ENCODE measurements at places on chromosomes 3 and 15.

DNA sequence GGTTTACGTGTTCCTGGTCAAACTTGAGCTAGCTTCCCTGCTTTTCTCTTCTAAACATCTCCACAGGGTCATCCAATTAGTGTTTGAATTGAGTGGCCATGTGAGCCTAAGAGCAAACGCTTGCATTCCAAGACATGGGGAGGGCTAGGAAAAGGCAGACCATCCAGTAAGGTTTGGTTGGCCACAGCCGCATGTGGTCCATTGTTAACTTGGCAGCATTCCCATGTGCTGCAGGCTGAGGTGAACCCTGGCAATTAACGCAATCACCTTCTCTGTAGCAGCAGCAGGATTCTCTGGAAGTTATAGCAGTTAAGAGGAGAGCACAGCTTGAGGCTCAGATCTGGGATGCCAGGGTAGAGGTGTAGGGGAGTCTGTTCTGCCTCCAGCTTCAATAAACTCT lies 502.2 kb upstream of the LMCD1 start:
- no peak for DNase-seq

DNA sequence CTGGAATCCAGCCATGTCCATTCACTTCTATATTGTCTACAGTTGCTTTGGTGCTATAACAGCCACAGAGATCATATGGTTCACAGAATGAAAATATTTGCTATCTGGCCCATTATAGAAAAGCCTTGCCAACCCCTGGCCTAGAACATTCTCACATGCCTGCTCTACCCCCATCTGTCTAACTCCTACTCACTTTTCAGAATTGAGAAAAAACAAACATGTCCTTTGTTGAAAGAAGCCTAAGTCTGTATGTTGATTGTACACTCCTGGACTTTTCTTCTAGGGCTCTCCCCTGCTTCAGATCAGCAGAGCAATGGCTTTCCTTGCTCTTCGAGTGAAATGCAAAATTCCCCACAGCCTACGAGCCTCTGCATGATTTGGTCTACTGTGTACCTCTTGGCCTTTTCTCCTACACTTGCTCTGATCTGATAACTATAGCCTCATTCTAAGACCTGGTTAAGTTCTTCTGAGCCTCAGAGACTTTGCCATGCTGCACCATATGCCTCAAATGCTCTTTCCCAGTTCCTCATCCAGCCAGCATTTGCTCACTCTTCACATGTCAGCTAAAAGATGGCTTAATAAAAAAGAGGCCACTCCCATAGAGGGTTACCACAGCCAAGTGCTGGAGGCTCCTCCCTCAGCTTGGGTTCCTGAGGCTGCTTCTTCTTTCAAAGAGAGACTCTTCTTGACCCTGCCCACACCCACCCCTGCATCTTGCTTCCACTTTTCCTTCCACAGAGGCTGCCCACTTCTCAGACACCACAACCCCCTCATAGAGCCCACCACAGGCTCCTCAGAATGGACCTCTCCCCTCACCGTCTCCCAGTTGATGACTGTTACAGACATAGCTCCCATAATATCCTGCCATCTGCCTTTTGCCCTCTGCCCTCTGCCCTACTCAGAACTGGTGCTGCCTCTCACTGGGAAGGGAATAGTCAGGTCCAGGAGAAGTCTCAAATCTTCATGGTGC lies 22.9 kb upstream of the DCLK3 start:
- DNase-seq = no peak

DNA sequence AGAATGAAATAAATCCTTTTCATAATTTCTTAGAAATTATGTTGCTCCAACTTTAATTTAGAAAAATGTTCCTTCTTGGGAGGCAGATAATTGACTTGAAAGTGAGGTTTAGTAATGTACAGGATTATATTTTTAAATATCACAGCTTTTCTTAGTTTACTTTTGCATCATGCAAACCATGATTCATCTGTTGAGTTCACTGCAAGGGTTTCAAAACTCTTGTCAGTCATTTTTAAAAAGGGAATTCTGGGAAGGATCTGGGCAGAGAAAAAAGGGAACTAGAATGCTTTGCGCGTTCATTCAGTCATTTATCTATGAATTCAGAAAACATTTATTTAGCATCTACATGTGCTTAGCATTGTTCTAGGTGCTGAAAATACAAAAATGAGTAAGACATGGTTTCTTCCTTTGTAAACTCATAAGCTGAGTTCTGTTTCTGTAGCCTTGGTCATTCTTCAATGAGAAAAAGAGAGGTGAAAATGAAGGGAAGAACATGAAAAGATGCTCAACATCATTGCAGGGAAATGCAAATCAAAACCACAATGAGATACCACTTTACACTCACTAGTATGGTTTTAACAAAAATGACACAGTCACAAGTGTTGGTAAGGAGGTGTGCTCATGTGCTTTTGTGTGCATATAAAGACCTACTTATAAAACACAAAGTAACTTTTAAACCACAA lies 209.1 kb downstream of the NR1D2 start:
- no peak for DNase-seq

DNA sequence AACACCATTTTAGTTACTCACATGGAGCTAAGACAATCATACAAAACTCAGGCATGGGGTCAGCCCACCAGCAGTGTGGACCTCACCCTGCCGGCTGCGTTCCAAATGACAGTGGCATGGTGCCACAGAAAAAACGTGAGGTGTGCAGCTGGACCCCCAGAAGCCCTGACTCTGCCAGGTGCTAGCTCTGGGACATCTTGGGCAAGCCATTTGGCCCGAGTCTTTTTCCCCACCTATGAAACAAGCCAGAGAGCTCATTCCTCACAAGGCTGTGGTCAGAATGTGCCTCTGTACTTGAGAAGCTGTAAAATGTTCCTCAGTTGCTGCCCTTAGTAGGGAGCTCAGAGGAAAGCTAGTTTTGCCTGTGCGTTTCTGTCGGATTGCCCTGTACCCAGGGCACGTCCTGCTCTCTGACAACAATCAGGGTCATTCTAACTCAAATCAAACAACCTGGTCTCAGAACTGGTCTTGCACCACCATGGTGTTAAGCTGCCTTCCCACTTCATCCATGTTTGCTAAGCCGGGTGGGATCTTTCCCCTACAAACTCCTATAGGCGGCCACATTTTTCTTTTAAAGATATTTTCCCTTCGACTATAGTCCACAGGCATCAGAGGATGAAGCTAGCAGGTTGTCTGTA lies 44.9 kb downstream of the LIPC start:
- DNase-seq = no peak

- DNase-seq = no peak
Measured at GRCh38 chr3:53863145-53863544, 16.8 kb downstream of the IL17RB start.

DNA sequence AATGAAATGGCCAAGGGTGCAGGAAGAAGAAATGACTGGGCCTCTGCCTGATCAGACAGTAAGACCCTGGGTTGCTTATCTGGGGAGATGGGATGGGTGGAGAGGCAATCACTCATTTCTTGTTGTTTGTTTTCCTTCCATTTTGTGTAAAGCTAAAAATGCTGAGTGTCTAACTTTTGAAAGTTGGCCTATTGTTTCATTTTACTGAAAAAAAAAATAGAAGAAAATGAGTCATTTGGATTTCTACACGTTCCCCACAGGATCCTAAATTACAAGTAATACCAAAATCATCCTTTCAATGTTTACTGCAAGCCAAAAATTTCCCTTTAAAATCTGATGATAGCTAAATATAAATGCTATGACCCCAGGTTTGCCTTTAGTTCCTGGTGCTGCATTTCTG lies 30.6 kb downstream of the PTX3 start:
- DNase-seq = no peak

GRCh38 chr15:59388670-59389069 lies 16.0 kb upstream of the MYO1E start:
- peak; percentile 39 for DNase-seq

DNA sequence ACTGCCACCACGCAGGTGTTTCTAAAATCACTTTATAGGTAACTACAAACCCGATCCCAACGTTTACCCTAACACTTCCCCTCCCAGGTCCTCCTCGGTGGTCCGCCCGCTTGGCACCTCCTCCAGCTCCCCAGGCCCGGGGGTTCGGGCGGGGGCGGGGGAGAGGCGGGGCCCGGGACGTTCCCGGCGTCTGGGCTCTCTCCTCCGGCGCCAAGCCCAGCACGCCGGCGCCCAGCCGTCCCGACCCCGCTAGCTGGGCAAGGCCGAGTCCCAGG lies 562 bp downstream of the CGGBP1 start:
- DNase-seq = no peak

DNA sequence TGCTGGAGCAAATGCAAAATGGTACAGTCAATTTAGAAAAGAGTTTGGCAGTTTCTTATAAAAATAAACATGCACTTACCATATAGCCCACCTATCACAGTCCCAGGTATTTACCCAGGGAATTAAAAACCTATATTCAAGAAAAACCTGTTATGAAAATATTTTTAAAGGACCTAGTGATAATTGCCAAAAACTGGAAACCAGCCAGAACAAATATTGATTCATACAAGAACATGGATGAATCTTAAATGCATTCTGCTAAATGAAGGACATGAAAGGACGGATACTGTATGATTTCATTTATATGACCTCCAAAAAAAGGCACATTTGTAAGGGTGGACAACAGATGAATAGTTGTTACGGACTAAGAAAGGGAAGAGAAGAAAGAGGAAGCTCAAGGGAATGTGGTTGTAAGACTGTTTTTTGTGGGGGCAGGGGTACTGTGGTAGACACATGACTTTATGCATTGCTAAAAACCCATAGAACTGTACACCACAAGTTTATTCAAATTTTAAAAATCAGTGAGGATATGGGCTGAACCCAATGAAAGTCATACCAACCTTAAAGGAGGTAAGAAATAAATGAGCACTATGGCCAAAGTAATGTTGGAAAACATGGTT lies 61.0 kb downstream of the ZBBX start:
- DNase-seq = no peak

DNA sequence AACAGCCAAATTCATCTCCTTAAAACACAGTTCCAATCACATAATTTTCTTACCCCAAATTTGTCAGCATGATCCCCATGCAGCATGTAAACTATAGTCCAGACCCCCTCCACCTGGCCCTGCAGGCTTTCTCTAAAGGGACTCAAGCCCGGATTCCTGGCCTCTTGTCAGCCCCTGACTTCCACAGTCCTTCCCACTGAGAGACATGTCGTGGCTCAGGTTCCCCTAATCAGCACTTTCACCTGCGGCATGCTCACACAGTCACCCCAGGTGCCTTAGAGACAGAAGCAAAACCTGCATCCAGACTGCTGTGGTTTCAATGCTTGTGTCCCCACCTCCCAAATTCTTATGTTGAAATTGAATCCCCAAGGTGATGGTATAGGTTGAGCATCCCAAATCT lies 372.7 kb upstream of the ATP10A start:
- no peak for DNase-seq

DNA sequence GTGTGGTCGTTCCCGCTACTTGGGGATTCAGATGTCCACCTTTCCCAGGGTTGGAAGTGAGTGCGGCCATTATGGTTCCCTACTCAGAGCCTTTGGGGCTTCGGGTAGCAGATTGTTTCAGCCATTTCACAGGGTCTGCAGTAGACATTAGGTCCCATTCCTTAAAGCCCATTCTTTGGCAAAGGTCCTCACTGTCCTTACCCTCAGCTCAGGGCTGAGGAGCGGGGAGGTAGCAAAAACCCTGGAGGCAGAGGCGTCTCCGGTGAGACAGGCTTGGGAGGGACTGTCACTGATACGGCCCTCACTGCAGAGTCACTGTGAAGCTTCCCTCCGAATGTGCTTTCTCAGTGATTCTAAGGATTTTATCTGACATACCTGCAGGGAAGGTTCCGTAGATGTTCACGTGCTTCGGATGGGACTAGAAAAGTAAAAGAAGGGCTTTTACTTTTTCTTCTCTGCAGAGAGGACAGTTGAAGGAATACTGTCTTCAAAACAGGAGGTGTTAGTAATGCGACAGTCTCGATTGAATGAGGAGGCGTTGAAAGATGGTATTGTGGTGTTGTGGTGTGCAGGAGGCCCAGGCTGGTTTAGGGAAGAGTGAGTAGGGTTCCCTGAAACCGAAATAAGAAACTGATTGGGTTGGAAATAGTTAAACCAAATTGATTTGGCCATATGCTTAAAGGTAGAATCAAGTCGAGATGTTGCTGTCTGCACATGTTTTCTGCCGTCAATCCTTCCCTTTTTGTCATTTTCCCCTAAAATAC lies 630 bp downstream of the ATP6V1A start:
- DNase-seq = no peak

DNA sequence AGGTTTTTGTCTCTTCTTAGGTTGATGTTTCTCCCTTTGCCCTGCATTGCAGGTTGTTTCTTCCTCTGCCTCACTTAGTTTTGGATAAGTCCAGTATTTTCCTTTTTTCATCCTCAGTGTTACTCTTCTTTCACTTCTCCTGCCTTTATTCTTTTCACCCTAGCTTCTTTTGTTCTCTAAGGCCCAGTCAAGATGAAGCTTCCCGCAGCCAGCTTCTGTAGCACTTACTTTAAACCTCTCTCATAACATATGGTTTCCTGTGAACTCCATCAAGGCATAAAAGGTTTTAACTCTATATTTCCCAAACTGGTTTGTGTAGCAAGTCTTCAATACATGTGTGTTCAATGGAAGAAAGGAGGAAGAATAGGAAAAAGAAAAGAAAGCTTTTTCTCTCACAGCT lies 54.1 kb downstream of the TP63 start:
- no peak for DNase-seq

- DNase-seq = no peak
Measured at GRCh38 chr15:95025924-95026728, 794.8 kb downstream of the MCTP2 start.

GRCh38 chr3:38545983-38546382 lies 49.8 kb downstream of the EXOG start:
- DNase-seq = no peak

- no peak for DNase-seq
Measured at GRCh38 chr15:70531576-70531975, 231.8 kb downstream of the UACA start.

GRCh38 chr3:194057570-194058188 lies 78.3 kb upstream of the HES1 start:
- DNase-seq = no peak

DNA sequence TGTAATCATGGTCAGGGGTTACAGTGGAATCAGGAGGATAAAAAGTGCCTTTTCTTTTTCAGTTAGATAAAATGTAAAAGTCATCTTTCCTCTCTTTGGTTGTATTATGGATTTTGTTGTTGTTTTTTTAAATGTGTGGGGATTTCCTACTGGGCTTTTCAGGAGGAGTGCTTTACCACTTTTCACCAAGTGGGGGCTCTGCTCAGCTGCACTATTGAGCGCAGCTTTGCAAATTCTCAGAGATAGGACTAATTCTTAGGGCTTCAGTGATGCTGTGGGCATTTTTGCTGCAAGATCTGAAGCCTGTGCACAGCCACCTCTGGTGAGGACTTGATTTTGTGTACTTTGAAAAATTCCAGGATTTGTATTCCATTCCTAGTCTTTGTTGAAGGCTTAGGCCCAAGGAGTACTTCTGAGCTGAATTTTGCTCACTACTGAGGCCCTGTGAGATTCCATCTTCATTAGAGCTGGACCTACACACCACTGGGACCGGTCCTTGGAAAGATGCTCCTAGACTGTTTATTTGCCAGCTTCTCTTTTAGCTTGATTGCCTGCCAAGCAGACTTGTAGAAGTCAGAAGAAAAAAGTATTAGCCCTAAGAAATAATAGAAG lies 7.5 kb downstream of the GNB5 start:
- DNase-seq = no peak

GRCh38 chr3:107718547-107718946 lies 195.8 kb downstream of the BBX start:
- DNase-seq = no peak

- no peak for DNase-seq
Measured at GRCh38 chr3:33006571-33007286, 55.3 kb downstream of the CCR4 start.
